ENCODE measurements at places on chromosomes 5 and 9. TPM values are rescaled to one million over a fixed set of nuclear protein-coding genes. Genes with fewer than 3 reads are reported as not detected.

DNA sequence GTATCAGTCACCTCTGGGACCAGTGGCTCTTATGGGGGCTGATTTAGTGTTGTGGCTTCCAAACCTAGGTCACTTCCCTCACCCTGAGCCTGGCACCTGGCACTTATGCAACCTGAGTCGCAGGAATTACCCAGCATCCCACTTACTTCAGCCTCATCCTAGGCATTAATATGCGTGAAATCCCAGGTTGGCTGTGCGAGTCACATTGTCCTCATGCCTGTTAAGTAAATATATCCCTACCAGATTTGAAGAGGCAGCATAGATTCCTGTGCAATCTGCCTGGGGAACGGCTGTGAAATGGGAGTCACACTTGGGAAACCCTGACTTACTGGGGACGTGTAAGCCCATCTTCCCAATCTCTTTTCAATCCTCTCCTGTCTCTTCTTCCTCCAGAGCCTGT, 42.7 kb upstream of the AKNA start:
- no peak overlapping the region for H3K4me3 ChIP-seq
- no peaks in the 10 kb centered on the region for H3K27me3 ChIP-seq
- H3K4me1 ChIP-seq = no peaks in the 10 kb centered on the region
- H3K36me3 ChIP-seq = no peaks in the 10 kb centered on the region
- no peak overlapping the region for H3K27ac ChIP-seq

DNA sequence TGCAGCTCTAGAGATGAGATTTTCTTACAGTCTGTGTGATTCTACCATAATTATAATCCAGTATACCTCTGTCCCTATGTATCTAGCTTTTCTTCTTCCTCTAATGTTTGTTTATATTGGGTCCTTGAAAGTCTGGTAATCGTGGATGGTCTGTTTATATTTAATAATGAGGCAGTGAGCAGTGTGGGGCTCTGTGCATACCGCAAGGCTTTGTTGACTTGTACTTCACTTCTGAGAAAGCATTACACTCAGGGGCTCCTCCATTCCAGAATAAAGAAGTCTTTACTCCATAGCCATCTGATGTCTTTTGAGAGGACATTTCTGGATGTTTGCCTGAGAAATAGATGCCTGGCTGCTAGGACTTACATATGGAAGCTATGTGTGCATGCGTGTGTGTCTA, 4.5 kb upstream of the MPDZ start:
- no peaks in the 10 kb centered on the region for H3K27me3 ChIP-seq
- no peak for DNase-seq
- H3K36me3 ChIP-seq = no peaks in the 10 kb centered on the region
- no peaks in the 10 kb centered on the region for H3K4me1 ChIP-seq

GRCh38 chr5:134101686-134102439, 12.6 kb upstream of the TCF7 start:
- H3K4me1 ChIP-seq = peaks cover 12% of the 10 kb centered on the region
- peak; percentile 84 for DNase-seq

GRCh38 chr5:143657647-143658285, 154.2 kb upstream of the HMHB1 start:
- H3K27me3 ChIP-seq = no peaks in the 10 kb centered on the region
- DNase-seq = no peak
- H3K36me3 ChIP-seq = no peaks in the 10 kb centered on the region
- H3K4me1 ChIP-seq = no peaks in the 10 kb centered on the region
- H3K4me3 ChIP-seq = no peak overlapping the region

DNA sequence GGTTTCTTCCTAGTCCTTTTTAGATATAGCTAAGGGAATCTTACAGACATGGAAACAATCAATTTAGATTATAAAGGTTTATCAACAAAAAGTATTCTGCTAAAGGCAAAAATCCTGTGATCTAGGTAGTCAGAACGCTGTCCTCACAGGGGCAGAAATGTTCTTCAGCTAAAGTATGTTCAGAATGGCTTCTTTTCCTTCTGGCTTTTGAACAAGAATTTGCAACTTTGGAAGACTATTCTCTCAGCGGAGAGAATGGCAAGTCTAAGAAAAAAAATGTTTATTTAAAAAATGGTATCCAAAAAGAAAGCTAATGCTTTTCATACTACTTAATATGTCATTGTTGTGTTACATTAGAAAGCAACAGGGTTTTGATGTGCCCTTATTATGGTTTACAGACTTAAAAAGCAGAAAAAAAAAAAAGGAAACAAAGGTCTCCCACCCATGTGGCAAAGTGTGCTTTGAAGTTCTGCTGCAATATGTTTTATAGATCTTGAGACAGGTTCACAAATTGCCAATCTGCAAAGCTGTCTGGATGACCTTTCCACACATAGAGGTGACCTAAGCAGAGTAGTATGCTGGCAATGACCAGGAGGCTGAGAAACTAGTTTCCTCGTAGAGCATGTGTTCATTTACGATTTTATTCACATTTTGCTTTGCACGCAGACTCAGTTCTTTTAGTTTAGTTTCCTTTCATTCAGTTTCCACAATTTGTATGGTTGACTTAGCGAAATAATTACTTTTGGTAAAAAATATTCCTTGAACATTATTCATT, 45.1 kb upstream of the PJA2 start:
- H3K36me3 ChIP-seq = no peaks in the 10 kb centered on the region
- no peak for DNase-seq
- no peak overlapping the region for H3K4me3 ChIP-seq
- H3K4me1 ChIP-seq = no peaks in the 10 kb centered on the region
- H3K27ac ChIP-seq = no peak overlapping the region
- H3K27me3 ChIP-seq = no peaks in the 10 kb centered on the region

DNA sequence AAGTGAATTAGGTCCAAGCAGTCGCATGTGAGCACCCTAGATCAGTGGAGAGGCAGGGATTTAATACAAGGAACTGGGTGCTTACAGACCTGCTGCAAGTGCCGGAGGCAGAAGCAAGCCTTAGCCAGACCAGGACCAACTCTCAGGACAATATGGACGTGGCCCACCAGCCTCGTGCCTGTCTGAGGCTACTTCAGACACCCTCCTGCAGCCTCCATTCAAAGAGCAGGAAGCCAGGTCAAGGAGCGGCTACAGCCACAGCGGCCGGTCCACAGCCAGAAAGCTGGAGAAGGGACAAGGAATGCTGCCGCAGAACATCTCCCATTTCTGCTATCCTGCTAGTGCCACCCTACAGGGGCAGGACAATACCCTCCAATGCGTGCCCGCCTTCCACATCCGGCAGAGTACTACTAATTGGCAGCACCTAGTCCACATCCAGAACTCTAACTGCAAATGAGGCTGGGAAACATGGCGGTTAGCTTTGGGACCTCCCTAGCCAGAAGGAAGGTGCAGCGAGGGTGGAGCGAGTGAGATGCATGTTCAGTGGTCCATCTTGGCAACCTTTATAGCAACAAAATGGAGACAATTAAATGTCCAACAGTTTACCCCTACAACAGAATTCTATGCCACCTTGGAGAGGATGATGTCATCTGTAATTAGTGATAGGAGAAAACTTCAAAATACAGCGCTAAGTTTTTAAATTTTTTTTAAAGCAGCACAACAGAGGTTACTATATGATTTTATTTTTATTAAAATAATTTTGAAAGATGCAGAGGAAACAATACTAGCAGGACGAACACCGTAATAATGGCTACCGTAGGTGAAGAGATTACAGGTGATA, 1.0 kb upstream of the ALDH1B1 start:
- H3K36me3 ChIP-seq = peaks cover 7% of the 10 kb centered on the region
- no peak for DNase-seq
- H3K4me1 ChIP-seq = peaks cover 64% of the 10 kb centered on the region
- H3K27ac ChIP-seq = no peak overlapping the region
- H3K4me3 ChIP-seq = no peak overlapping the region

- peak; percentile 30 for DNase-seq
- H3K36me3 ChIP-seq = no peaks in the 10 kb centered on the region
- no peaks in the 10 kb centered on the region for H3K4me1 ChIP-seq
- H3K27me3 ChIP-seq = no peaks in the 10 kb centered on the region
These were observed 60.3 kb upstream of the ADAMTS2 start for GRCh38 chr5:179405426-179406030.

GRCh38 chr5:15433709-15434108, 66.3 kb upstream of the FBXL7 start:
- DNase-seq = no peak
- no peak overlapping the region for H3K27ac ChIP-seq
- H3K4me3 ChIP-seq = no peak overlapping the region
- H3K27me3 ChIP-seq = no peaks in the 10 kb centered on the region
- H3K36me3 ChIP-seq = no peaks in the 10 kb centered on the region

- no peak overlapping the region for H3K27ac ChIP-seq
- H3K27me3 ChIP-seq = no peaks in the 10 kb centered on the region
- no peaks in the 10 kb centered on the region for H3K36me3 ChIP-seq
- DNase-seq = no peak
- H3K4me3 ChIP-seq = no peak overlapping the region
These were observed 5.0 kb downstream of the DIRAS2 start for GRCh38 chr9:90637626-90638025.

DNA sequence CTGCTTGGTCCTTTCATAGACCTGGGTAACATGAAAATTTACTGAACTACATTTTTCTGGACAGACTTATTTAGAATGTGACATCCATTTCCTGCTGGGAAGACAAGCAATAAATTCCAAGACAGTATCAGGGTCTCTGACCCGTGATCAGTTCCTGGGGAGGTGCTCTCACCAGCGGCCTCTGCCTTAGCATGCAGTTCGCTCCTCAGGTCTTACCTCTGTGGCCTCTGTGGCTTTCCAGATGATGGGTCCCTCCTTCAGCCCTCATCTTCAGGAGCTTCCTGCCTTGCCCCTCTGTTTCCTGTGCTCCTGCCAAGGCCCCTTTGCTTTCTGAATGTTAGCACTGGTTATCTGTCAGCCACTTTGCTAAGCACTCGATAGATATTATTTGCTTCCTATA, 66.4 kb downstream of the CMYA5 start:
- H3K36me3 ChIP-seq = no peaks in the 10 kb centered on the region
- peaks cover 11% of the 10 kb centered on the region for H3K4me1 ChIP-seq
- H3K4me3 ChIP-seq = no peak overlapping the region
- no peaks in the 10 kb centered on the region for H3K27me3 ChIP-seq

Gene TOR4A
- total RNA-seq = 5.0 TPM

Gene PIP5KL1
- 0.59 TPM for total RNA-seq

- no peaks in the 10 kb centered on the region for H3K4me1 ChIP-seq
- no peak overlapping the region for H3K27ac ChIP-seq
- H3K36me3 ChIP-seq = no peaks in the 10 kb centered on the region
- H3K27me3 ChIP-seq = no peaks in the 10 kb centered on the region
These were observed 20.2 kb upstream of the SPARC start for GRCh38 chr5:151706906-151707305.

GRCh38 chr9:132789719-132790118, 88.4 kb downstream of the AK8 start:
- DNase-seq = peak; percentile 16
- H3K4me1 ChIP-seq = no peaks in the 10 kb centered on the region
- no peak overlapping the region for H3K4me3 ChIP-seq
- H3K36me3 ChIP-seq = no peaks in the 10 kb centered on the region

Gene ANKRD31
- 0.08 TPM for total RNA-seq

Gene CEL
- 0.09 TPM for total RNA-seq

- H3K27ac ChIP-seq = no peak overlapping the region
- H3K27me3 ChIP-seq = no peaks in the 10 kb centered on the region
- H3K4me3 ChIP-seq = no peak overlapping the region
- H3K4me1 ChIP-seq = peaks cover 20% of the 10 kb centered on the region
These were observed 64.8 kb downstream of the GDNF start for GRCh38 chr5:37774912-37775483.

GRCh38 chr5:143955141-143955540, 143.2 kb downstream of the HMHB1 start:
- H3K27me3 ChIP-seq = no peaks in the 10 kb centered on the region
- no peaks in the 10 kb centered on the region for H3K36me3 ChIP-seq
- no peak for DNase-seq

GRCh38 chr5:132665574-132666080, 7.7 kb downstream of the IL13 start:
- H3K27me3 ChIP-seq = no peaks in the 10 kb centered on the region
- no peak overlapping the region for H3K4me3 ChIP-seq
- H3K36me3 ChIP-seq = no peaks in the 10 kb centered on the region
- no peak for DNase-seq
- no peak overlapping the region for H3K27ac ChIP-seq

GRCh38 chr5:107538331-107538730, 132.4 kb downstream of the EFNA5 start:
- no peaks in the 10 kb centered on the region for H3K36me3 ChIP-seq
- DNase-seq = no peak
- no peaks in the 10 kb centered on the region for H3K4me1 ChIP-seq
- H3K27me3 ChIP-seq = no peaks in the 10 kb centered on the region

DNA sequence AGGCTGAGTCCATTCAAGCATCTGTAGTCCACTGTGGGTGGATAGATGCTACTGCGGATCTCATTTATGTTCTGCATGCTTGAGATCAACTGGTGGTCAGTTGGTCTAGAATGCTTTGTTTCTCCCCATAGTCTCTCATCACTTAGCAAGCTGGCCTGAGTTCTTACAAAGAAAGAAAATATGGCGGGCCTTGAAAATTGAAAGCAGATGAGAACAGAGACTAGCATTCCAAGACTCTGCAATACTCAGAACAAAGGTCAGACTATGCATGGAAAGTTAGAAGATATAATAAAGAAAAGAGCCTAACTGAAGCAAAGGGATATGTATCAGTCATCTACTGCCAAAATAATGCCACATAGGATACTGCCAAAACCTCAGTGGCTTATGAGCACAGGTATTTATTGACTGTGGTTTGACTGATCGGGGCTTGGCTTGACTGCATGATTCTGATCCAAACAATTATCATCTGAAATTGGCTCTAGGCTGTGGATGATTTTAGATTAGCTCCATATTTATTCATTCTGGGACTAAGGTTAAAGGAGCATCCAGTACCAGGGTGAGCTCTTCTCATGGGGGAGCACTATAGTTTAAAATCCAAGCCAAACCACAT, 258.9 kb downstream of the TAF11L14 start:
- H3K27me3 ChIP-seq = no peaks in the 10 kb centered on the region
- H3K4me1 ChIP-seq = no peaks in the 10 kb centered on the region
- H3K27ac ChIP-seq = no peak overlapping the region

Gene LCN15
- total RNA-seq = not detected

Gene SLC46A2
- total RNA-seq = 0.17 TPM

DNA sequence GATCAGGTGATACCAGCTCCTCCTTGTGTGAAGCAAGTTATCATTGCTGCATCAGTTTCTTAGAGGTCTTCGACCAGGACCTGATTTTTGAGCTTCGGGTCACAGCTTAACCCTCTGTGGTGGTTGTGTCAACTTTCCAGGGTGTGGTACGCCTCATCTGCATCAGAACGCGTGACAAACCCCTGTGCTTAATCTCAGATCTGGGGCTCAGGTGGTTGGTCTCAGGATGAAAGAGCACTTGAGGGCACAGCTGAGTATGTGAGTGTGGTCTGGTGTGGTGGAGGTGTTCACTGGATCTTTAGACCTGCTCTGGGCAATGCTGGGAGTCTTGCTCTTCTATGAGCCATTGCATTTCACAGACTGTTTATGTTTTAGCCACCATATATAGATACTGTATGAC, 64.1 kb downstream of the OSTF1 start:
- H3K36me3 ChIP-seq = peaks cover 10% of the 10 kb centered on the region
- no peak for DNase-seq
- H3K4me3 ChIP-seq = no peak overlapping the region
- H3K27ac ChIP-seq = no peak overlapping the region
- H3K4me1 ChIP-seq = peaks cover 2% of the 10 kb centered on the region
- H3K27me3 ChIP-seq = no peaks in the 10 kb centered on the region

GRCh38 chr9:78207319-78207718, 28.6 kb upstream of the CEP78 start:
- no peak for DNase-seq
- no peak overlapping the region for H3K27ac ChIP-seq
- no peak overlapping the region for H3K4me3 ChIP-seq
- H3K27me3 ChIP-seq = no peaks in the 10 kb centered on the region
- H3K4me1 ChIP-seq = no peaks in the 10 kb centered on the region

Gene MARVELD2
- total RNA-seq = 13.1 TPM

Gene TMEM174
- total RNA-seq = not detected

- H3K4me3 ChIP-seq = no peak overlapping the region
- no peak overlapping the region for H3K27ac ChIP-seq
These were observed 3.8 kb upstream of the RASEF start for GRCh38 chr9:83066771-83067170.
